Stimulated activated CD8-positive, alpha-beta memory T cell treated with anti-CD3 and anti-CD28 coated beads, Interleukin-4, amount 100 ng/mL, for 4 hours (primary cell): ENCODE measurements at places on chromosomes 5 and 9.

DNA sequence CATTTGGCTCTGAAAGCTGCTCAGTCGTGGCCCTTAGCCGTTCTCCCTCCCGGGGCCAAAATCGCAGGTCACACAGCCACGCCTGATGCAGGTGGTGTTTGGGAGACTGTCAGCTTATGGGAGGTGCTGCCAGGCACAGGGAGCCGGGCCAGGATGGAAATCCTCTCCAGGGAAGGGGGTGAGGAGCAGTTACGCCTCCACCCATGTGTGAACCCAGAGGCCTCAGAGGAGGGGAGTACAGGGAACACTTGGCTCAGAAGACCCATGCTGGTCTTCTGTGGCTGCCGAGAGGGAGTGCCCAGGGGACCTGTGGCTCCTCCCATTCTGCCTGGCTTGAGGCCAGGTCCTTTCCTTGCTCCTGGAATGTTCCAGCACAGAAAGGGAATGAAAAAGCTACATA is 3.6 kb upstream of the OLFM1 start:
- no peak for DNase-seq

DNA sequence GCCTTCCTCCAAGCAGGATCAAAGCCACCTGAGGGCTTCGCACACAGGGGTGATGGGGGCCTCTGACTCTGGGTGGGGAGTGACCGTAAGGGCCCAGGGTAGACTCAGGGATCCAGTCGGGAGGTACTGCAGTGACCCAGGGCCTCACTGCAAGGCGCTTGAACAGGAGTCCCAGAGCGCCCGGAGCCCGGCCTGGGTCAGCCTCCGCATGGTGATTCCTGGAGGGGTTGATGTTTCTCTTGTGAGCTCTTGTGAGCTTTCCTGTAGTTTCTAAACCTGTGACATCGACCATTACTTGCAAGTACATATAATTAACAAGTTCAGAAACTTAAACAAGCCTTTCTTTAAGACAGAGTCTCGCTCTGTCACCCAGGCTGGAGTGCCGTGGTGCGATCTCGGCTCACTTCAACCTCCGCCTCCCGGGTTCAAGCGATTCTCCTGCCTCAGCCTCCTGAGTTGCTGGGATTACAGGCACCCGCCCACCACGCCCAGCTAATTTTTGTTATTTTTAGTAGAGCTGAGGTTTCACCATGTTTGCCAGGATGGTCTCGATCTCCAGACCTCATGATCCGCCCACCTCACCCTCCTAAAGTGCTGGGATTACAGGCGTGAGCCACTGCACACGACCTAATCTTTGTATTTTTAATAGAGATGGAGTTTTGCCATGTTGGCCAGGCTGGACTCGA is 19.8 kb downstream of the PTGES start:
- no peak for DNase-seq

- no peak for DNase-seq
Measured at GRCh38 chr5:147822686-147823491, 8.6 kb downstream of the SPINK1 start.

GRCh38 chr5:10801931-10802666 is 41.1 kb upstream of the DAP start:
- DNase-seq: no peak

- DNase-seq: no peak
Measured at GRCh38 chr5:39518516-39518915, 93.7 kb upstream of the DAB2 start.

DNA sequence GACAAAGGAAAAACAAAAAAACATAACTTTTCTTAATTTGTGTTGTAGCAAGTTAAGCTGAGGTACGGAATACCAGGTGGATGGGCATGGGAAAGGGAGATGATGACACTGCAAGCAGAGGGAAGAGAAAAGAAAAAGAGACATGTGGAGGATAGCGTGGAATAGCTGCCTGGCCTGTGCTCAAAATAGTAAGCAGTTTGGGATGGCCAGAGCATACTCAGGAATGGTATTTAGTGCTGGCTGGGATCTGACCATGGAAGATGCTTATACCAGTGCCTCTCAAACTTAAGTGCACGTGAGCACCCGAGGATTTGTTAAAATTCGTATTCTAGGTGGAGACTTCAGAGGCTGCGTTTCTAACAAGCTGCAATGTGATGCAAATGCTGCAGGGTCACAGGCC is 41.3 kb downstream of the LNPEP start:
- no peak for DNase-seq

DNA sequence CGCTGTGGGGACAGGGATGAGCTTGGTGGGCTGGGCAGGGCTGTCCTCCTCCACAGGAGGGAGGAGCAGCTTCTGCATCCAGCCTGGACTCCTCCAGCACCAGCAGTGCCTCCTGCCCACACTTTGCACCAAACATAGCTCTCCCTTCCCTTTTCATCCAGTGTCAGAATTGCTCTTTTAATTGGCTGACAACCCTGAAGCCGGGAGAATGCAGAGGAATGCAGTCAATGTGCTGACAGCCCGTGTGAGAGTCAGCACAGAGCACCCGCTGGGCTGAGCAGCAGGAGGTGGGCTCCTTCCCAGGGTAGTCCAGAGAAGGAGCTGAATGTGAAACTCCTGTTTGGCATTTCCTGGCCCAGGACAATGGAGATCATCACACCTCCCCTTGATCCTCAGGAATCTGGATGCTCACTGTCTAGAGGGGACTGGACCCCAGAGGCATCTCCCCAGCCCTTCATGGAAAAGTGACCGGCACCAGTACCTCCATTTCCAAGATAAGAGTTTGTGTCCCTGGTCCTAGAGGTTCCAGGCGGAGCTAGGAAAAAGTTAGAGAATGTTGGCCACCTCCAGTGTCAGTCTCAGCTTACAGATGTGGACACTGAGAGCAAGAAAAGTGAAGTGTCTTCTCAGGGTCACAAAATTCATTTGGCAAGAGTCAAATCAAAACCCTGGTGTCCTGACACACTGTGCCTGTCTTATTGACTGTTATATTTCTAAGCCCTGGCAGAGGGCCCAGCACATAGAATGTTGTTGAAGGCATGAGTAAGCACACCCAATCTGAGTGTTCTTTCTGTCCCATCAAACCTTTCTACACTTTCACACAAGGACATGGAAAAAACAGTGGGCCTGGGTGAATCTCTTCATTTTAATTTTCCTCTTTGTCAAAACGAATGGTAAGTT is 202.1 kb downstream of the SNX18 start:
- no peak for DNase-seq

- DNase-seq: no peak
Measured at GRCh38 chr5:105817914-105818313, 1852.8 kb downstream of the EFNA5 start.

DNA sequence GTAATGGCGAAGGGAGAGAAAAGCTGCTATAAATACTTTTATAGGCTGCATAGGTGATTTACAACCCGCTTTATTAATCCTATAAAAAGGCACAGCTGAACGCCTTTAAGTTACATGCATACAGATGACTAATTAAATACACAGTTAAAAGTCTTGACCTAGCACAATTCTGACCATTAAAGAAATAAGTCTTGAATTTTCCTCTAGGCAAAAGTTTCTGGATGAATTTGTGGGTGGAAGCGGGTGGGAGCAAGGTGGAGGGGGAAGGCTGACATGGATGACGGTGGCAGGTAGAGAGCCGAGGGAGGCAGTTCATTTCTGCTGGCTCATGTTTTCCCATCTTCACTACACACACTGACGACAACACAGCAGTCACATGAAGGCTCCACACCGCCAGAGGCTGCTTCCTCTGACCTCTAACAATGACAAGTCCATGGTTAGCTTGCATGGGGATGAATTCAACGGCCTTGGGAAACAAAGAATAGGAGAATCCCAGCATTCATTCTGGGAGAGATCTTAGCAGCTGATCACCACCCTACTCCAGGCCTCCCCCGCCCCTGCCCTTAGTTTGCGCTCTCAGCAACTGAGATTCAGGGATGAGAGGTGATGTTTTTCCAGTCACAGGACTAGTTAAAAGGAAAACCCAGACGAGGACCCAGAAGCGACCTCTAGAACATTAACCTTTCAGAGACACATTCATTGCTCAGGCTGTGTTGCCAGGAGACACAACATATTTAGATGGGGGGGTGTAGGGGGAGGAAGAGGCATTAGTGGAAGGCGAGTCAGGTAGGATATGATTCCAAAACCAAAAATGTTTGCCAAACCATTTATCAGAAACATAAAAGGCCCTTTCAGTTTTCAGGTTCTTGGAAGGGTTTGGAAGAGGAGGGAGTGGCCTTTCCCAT is 329.3 kb downstream of the PIK3R1 start:
- no peak for DNase-seq

- DNase-seq: no peak
Measured at GRCh38 chr9:113222482-113222841, 1.1 kb downstream of the SLC31A1 start.

DNA sequence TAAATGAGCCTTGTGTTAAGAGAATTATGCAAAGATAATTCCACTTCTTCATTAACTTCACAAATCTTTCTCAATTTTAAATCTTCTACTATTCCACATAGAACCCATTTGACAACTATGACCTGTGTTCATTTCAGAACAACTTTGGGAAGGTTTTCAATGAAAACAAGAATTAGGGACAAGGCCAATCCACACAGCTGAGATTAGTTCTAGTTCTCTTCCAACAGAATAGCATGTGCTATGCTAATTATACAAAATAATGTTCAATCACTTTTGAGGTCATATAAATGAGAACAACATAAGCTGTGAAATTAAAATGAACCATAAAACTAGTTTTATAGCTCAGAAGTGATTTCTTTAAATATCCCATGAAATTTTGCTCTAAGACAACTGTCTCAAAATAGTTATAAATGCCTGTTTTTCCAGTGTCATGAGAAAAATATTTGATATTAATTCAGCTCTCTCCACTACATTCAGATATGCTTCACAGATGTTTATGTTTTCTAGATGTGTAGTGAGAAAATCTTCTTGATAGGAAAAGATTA is 7.2 kb upstream of the LHFPL2 start:
- DNase-seq: no peak

DNA sequence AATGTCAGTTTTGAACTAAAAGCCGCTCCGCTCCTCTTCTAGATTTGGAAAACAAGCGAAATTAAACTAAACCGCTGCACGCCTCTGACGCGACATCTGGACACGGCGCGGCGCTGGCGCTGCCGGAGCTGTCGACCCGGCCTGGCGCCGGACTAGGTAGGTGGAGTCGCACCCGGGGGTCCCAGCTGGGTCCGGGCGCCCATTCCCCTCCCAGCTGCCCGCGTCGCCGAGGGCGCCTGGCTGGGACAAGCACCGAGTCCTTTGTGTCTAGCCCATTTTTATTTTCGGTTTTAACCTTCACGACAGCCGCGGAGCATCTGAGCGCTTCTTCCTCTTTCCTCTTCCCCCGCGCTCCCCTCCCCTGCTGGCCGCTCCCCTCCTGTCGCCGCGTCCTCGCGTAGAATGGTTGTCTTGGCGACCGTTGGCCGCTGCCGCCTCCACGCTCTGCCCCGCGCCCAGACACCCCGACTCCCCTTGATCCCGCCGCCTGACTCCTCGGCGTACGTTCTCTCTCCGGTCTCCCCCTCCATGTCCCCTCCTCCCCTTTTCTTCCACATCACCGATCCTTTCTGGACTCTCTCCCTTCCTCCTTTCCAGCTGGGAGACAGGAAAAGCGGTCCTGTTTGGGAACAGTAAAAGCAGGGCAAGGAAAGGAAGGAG is 545 bp downstream of the CDKN2B-AS1 start:
- no peak for DNase-seq

GRCh38 chr5:133658327-133658726 is 46.0 kb upstream of the FSTL4 start:
- no peak for DNase-seq

DNA sequence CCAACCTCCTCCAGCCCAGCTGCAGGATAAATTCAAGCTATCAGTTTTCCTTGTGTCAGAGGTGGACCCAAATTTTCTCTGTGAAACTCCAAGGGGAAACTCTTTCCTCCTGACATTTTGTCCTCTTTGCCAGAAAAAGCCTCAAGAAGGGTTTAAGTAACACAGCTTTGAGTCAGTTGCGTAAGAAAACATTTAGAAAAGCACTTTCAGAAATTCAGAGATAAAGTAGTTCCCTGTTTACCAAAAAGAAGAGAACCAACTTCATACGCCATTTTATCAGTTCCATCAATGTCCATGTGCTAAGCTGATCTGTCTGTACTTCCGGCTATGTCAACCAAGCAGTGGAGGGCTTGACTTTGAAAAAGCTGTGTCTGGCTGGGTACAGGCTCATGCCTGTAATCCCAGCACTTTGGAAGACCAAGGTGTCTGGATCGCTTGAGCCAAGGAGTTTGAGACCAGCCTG is 19.9 kb upstream of the SUSD1 start:
- DNase-seq: no peak

GRCh38 chr5:180411948-180412347 is 58.8 kb upstream of the GFPT2 start:
- DNase-seq: no peak
